ENCODE measurements at places on chromosomes 2 and 18.

DNA sequence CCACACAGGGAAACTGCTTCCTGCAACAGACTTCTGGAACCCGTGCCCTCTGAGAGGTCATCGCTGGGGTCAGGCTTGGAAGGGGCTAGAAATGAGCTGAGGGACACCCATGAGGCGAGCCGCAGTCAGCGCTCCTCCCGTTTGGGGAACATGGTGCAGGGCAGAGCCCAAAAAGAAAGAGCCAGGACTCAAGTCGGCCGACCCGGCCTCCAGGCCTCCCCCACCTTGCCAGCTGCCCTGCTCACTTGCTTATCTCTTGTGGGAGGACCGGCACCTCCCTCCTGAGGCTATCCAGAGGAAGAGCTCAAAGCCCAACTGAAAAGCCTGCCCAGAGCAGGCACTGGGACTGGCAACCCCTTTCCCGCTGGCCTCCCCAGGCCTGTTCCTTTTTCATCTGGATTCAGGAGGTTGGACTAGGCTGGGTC is 43.6 kb downstream of the SCTR start:
- H3K36me3 ChIP-seq = no peaks in the 10 kb centered on the region
- H3K27me3 ChIP-seq = no peaks in the 10 kb centered on the region
- DNase-seq = no peak
- no peaks in the 10 kb centered on the region for H3K4me1 ChIP-seq
- H3K4me3 ChIP-seq = no peak overlapping the region

GRCh38 chr18:69580107-69580506 is 179.4 kb downstream of the DOK6 start:
- no peak for DNase-seq
- H3K36me3 ChIP-seq = no peaks in the 10 kb centered on the region
- H3K27ac ChIP-seq = peak overlapping the region; percentile 52
- no peaks in the 10 kb centered on the region for H3K27me3 ChIP-seq

DNA sequence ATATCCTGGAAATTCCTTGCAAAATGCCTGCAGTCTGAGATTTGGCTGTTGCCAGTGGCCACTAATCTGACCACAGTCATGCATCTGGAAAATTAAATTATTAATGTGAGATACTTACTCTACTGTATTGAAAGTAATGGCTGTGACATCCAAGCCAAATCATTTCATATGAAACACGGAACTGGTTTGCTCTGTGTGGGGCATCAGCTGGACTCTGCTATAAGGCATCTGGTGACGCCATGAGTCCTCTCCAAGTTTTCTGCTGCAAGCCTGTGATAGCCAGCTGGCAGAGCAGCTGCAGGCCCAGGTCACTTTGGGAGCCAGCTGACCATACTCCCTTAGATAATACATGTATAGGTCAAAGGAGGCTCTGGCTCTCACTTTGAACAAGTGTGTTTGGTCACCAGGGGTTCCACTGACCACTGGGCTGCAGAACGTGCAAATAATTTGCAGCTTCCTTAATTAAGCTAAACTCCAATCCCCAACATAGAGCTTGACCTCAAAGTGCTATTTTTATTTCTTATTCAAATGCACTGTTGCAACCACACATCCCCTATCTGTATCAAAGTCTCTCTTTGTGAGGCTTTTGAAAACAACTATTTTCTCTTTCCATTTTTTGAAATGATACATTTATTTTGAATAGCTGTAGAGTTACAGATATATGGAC is 152.9 kb downstream of the NCKAP5 start:
- no peaks in the 10 kb centered on the region for H3K36me3 ChIP-seq
- no peak for DNase-seq
- H3K4me3 ChIP-seq = no peak overlapping the region
- H3K27ac ChIP-seq = no peak overlapping the region
- no peaks in the 10 kb centered on the region for H3K4me1 ChIP-seq

DNA sequence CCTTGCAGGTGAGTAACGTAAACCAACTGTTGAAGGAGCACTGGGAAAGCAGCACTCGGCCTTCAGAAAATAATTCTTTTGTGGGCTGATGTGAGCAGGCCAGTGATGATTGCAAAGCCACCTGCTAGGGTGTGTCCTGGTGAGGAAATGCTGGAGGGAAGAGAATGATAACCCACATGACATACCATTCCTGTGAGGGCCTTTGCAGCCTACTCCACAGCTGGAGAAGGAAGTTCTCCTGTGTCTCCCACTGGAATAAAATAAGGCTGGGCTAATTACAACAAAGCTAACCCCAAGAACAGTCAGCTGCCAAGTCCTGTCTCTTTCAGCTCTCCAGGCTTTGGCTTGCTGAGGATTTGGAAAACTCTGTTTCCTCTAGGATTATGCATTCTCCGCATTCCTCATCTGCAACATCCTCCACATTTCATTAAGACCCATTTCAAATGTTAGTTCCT is 16.7 kb upstream of the DSG1 start:
- no peak overlapping the region for H3K27ac ChIP-seq
- no peaks in the 10 kb centered on the region for H3K4me1 ChIP-seq

GRCh38 chr2:190405995-190406394 is 2.2 kb upstream of the MFSD6 start:
- H3K4me3 ChIP-seq = no peak overlapping the region
- H3K4me1 ChIP-seq = peaks cover 31% of the 10 kb centered on the region
- no peaks in the 10 kb centered on the region for H3K36me3 ChIP-seq
- DNase-seq = no peak
- no peak overlapping the region for H3K27ac ChIP-seq
